Stimulated activated CD4-positive, alpha-beta T cell treated with anti-CD3 and anti-CD28 coated beads, Interleukin-4, amount 100 ng/mL, for 4 hours (primary cell): ENCODE measurements at places on chromosomes 3 and 15.

GRCh38 chr3:123344175-123344906 is 104.5 kb downstream of the ADCY5 start:
- no peak for DNase-seq

DNA sequence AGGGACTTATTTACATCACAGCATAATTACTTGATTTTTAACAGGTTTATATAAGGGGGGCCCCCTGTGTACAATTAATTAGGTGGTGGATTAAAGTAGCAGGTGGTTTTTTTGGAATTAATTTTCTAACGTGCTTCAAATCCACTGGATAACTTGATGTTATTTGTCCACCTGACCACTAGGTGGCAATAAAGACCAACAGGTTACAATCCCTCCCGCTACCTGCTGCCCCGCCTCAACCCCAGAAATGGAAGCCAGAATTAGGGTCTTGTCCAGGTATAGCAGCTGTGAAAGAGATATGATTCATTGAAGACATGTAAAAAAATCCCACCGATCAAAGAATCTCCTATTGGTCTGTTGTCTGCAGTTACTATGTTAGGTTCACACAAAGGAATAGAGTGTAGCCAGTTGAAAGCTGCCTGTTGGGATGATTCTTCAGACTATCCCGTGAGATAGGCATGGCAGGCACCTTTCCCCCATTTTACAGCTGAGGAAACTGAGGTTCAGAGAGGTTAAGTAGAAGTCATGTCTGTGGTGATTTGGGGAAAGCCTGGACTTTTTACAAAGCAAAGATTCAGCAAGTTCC is 44.0 kb downstream of the MFSD1 start:
- peak; percentile 8 for DNase-seq

DNA sequence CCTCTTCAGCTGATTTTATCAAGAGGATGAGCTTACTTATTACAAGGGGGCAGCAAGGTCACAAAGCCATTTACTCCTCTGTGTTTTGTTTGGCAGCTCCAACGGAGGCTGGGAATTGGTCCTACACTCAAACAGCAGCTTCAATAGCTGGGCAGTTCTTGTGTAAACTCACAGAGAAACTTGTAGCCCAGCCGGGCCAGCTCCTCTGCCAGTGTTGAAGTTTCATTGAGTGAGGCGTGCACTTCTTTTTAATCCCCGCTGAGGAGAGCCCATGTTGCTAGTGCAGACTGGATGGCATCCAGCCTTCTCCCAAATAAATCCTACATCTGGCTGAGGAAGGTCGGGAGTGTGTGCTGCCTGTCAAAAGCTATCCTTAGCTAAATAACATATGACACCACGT is 59.5 kb downstream of the BFSP2 start:
- no peak for DNase-seq

DNA sequence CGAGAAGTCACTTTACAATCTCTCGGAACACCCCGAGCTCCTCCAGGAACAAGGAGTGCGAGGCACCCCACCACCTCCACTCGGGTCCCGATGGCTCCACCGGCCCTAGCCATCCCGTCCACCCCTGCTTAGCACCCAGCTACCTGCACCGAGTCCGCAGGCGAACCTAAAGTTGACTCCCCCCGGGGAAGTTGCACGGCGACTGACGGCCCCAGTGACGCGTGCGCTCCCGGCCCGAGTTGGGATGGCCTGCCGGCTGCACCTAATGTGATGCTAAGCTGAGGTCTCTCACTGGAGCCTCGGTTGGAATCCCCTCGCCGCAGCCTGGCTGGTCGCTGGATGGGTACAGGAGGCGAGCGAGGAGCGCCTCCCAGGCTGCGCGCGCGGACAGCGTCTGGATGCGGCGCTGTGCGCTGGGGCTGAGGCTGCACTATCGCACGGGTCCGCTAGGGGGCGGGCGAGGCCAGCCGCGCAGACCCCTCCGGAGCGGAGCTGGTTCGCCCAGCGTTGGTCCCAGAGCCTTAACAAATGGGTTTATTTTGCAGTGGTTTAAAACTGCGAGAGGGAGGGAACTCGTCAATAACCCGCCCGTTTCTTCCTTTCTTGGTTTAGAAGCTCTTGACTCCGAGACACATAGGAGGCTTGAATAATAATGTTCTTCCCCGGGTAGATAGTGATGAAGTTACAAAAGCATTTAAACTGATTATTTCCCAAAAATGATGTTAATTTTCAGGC is at the start of gene OXTR:
Gene OXTR, minus strand, starts transcription at position 526 of the 735 bp plus-strand sequence. CDS start 1,426 bp downstream, outside the sequence.
- DNase-seq, result peak; percentile 15

- DNase-seq, result no peak
Measured at GRCh38 chr3:53630547-53630946, 136.1 kb downstream of the CACNA1D start.

GRCh38 chr3:98875535-98875934 is 26.0 kb downstream of the DCBLD2 start:
- DNase-seq, result no peak

GRCh38 chr3:75192146-75192616 is 471.9 kb upstream of the FRG2C start:
- DNase-seq, result peak; percentile 20

DNA sequence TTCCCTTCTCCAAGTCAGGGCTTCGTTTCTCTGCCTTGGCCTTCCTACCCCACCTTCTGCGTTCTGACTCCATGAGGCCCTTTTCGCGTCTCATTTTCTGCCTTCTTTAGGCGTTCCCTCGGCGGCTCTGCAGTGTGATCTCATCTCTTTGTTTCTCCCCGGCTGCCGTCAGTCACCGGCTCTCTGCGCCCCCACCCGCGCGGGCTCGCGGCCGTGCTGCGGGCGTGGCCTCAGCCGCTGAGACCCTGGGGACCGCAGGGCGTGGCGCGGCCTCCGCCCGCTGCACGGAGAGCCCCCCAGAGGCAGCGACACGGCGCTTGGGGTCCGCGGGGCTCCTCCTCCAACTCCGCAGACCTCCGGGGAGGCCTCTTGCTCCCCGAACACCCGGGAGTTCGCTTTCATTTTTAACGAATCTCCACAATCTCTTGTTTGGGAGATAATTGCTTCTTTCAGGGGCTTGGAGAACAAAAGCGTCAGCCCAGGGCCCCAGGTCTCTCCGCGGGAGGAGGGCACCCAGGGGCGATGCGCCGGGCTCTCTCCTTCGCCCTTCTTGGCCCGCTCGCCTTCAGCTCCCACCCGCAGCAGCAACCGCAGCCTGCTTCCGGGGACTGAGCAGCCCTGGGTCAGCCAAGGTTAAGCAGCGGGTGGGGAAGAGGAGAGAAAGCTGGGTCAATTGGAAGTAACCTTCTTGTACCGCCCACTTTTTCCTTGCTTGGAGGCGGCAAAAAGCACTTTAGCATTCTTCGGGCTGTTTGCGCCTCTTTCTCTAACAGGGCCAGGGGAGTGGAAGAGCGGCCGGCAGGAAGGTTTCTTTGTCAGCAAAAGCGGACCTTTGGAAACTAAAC is 35.2 kb downstream of the GAP43 start:
- peak; percentile 56 for DNase-seq

GRCh38 chr3:42582474-42583070 is 805 bp upstream of the SEC22C start:
- DNase-seq, result no peak

- no peak for DNase-seq
Measured at GRCh38 chr3:186209810-186210752, 101.2 kb upstream of the ETV5 start.

GRCh38 chr15:60091157-60091556 is 87.0 kb downstream of the FOXB1 start:
- no peak for DNase-seq

- DNase-seq, result no peak
Measured at GRCh38 chr3:161266731-161267150, 45.6 kb downstream of the NMD3 start.

GRCh38 chr3:72489901-72490300 is 358.3 kb downstream of the SHQ1 start:
- DNase-seq, result no peak

- DNase-seq, result peak; percentile 55
Measured at GRCh38 chr15:85380812-85381642, 624 bp downstream of the AKAP13 start.

DNA sequence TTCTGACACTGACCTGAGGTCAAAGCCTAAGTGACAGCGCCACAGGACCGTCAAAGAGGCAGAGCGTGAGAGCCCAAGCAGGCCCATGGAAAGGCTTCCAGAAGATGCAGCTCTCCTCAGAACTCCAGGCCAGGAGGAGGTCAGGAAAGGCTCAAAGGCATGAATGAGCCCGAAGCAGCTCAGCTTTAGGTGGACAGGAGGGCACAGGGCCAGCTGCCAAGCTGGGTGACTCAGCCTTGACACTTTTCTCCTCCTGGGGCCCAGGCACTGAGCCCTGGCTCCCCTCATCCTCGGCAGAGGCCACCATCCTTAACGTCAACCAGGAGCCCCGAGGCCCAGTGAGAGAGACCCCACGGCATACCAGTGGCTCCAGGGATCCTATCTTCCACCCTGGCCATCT is 62.9 kb downstream of the ADCY5 start:
- DNase-seq, result no peak

DNA sequence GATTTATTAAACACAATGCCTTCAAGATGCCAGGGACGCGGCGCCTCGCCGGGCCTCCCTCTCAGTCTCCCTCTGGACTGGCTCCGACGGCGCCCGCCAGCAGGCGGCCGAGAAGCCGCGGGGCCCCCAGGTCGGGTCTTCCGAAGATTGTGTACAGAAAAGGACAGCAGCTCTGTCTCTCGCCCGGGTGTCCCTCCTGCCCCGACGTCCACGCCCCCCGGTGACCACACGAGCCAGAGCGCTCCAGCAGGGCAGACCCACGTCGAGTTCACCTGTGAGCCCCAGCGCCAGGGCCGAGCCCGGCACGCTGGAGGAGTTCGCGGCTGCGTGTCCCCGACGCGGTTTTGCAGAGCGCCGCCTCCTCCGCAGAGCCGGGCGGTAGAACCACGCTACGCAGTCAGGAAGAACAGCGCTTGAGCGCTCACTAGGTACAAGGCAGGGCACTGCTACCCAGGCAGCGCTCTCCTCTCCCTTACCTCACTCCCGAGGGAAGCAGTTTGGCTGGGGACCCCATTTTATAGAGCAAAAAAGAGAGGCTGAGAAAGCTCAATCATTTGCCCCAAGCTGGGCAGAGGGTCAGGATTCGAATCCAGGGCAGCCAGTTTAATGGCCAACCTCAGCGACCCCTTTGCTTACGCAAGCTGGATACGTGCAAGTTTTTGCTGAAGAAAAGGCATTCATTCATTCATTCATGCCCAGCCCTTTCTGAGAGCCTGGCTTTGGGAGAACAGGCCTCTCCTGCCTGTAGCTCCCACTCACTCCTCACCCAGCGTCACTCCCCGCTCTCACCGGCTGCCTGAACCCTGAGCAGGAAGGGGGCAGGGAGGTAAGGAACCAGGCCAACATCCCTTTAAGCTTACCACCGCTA is 3.0 kb upstream of the TLE3 start:
- DNase-seq, result peak; percentile 58

DNA sequence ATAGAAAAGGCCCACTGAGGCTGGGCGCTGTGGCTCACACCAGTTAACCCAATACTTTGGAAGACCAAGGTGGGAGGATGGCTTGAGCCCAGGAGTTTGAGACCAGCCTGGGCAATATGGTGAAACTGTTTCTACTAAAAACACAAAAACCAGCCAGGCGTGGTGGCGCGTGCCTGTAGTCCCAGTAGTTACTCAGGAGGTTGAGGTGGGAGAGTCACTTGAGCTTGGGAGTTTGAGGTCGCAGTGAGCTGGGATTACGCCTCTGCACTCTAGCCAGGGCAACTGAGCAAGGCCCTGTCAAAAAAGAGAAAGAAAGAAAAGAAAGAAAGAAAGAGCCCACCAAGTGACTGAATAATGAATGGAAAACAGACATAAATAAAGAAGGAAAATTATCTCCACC is 32.0 kb downstream of the TAMM41 start:
- DNase-seq, result no peak

DNA sequence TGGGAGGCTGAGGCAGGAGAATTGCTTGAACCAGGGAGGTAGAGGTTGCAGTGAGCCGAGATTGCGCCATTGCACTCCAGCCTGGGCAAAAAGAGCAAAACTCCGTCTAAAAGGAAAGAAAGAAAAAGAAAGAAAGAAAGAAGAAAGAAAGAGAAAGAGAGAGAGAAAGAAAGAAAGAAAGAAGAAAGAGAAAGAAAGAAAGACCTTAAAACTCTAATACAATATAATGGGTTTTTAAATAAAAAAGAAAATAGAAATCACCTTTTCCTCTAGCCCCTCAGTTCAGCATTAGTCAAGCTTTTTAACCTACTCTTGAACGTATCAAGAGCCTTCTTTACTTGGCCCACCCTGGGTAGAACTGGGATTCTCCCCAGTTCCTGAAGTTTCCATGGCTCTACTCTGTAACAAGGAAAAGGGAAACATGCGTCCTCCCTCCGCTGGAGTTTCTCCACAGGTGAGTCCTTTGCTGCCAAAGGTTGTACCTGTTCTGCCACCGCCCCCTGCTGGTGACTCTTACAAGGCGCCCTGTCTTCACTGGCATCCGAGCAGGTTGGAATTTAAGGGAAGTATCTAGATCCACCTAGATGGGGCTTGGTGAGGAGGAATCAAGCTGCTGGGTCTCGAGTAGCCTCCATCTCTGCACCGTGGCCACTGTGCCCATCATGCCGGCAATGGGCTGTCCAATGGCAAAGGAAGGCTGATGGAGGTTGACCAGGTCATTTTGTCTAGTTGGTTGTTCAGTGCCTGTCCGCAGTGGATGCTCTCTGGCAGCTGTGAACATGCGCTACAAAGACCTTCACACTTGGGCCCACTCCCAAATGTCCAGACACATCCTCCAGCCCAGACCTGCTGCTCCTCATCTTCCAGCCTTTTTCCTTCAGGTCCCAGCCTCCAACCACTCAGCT is 20.6 kb upstream of the EPHB3 start:
- DNase-seq, result peak; percentile 65

DNA sequence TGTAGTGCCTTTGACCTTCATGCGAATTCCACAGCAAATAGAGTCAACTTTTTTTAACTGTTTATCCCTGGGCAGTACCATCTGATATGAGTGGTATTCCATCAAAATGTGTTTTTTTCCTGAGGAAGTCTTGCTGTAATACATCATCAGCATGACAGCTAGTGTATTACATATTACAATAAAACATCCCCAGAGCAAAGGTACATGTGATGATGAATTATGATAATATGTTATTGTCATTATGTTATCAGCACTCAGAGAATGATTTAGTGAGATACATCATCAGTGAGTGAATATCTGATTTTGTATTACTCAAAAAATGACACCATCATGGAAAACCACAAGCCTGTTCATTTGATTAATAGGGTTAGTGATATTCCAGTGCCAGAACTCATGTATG is 69.7 kb upstream of the ARL6 start:
- DNase-seq, result no peak

- no peak for DNase-seq
Measured at GRCh38 chr3:188229177-188229576, 75.2 kb downstream of the LPP start.

DNA sequence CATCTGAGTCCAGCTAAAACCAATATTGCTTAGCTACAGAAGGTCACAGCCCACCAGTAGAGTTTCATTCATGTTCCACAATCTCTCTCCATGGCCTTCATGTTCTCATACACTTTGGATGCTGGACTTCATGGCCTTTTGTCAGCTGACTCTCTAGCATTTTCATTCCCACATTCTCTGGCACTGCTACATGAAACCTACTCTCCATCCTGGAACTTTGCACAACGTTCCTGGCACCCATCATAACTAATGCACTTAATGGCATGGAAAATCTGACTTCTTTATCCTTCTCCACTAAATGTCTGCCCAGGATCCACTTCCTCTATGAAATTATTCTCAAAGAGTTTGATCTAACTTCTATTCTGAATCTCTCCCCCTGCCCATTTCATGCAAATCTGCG is 56.9 kb downstream of the SLC9A9 start:
- DNase-seq, result no peak
